ENCODE measurements at places on chromosomes 12 and 14. TPM values are rescaled to one million over a fixed set of nuclear protein-coding genes. Genes with fewer than 3 reads are reported as not detected.

MYF5 gene
- not detected for total RNA-seq

PIK3C2G gene
- total RNA-seq, result 0.66 TPM

IFI27 gene
- total RNA-seq, result 78.6 TPM

RIPK3 gene
- total RNA-seq, result 3.5 TPM

SLC38A4 gene
- 0.55 TPM for total RNA-seq

KRT6B gene
- not detected for total RNA-seq

LYSET gene
- total RNA-seq, result 12.8 TPM

NYNRIN gene
- 6.9 TPM for total RNA-seq

DNA sequence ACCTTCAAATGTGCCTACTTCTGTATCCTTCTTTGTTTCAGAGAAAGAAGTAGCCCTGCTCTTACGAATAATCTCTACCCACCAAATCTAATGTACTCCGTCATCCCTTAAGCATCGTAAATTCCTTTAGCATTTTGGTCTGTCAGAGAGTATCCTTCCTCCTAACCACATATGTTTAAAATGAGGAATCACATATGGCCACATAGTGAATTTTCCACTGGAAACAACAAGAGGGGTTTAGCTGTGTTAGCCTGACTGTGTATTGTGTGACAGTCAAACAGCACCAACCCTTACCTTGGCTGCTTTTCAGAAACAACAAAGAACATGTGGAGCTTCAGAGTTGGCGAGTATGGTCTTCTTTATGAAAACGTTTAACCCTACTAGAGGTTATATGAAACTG lies 5.5 kb downstream of the LUM start:
- DNase-seq, result no peak

- no peak for DNase-seq
Observed at GRCh38 chr12:54387114-54387467, 2.6 kb upstream of the ZNF385A start.

DNA sequence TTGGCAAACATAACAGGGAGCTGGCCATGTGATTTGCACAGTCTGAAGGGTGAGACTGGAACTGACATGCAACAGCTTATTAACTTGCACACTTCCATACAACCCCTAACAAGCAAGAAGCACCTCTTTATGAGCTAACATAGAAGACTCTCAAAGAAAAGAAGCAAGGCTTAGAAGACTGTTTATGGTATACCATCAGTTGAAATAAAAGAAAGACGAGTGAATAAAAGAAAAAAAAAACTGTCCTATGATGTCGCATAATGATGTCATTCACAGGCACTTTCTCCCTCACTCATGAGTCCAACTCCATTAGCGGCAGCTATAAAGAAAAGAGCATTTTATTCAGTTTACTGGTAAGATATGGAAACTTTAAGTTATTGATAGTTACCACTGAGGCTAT lies 3.3 kb upstream of the MDM1 start:
- DNase-seq, result no peak

- no peak for DNase-seq
Observed at GRCh38 chr14:105526776-105527380, 495 bp downstream of the TMEM121 start.

GRCh38 chr14:71261206-71261605 lies 353.9 kb downstream of the PCNX1 start:
- DNase-seq, result no peak

- no peak for DNase-seq
Observed at GRCh38 chr12:82057770-82058169, 298.6 kb upstream of the PPFIA2 start.

- DNase-seq, result no peak
Observed at GRCh38 chr12:116162071-116162470, 115.4 kb downstream of the MED13L start.

All from sigmoid colon (tissue), 7 donors.